Stimulated activated CD8-positive, alpha-beta memory T cell treated with anti-CD3 and anti-CD28 coated beads, Interleukin-2, amount 100 ng/mL, for 1 hour (primary cell): ENCODE measurements at places on chromosomes 3 and 15.

DNA sequence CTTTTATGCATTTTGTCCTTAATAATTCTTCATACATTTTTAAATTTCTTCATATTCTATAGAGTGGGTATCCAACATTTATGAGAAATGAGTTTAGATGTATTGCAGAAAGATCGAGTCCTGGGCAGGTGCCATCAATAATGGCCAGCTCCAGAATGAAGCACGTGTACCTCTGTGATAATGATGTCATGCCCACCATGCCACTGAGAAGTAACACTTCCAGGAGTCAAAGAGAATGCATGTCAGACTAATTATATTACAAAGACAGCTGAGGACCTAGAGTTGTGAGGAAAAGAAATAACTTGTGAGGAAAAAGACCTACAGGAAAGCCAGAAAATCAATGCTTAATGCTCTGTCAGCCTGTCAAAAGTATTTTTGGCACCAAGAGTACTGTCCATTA lies 157.4 kb upstream of the P2RY1 start:
- no peak for DNase-seq

- no peak for DNase-seq
Measured at GRCh38 chr15:27182561-27183110, 211.7 kb downstream of the GABRG3 start.

DNA sequence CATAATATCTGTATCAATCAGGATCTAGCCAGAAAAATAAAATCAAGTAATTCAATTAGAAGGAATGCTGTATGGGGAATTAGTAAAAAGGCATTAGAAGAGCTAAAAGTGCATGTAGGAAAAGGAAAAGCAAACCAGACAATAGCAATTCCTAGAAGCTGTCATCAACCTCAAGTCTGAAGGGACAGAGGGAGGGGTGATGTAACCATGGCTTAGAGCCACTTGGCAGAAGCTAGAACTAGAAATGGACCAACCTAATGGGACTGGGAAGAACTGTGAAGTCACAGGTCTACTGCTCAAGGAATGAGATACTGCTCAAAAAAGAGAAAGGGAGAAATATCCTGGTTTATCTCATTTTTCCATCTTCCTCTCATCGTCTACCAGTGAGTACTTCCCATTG lies 590.7 kb upstream of the SGO1 start:
- DNase-seq = no peak

- no peak for DNase-seq
Measured at GRCh38 chr3:72327008-72327407, 521.2 kb downstream of the SHQ1 start.

DNA sequence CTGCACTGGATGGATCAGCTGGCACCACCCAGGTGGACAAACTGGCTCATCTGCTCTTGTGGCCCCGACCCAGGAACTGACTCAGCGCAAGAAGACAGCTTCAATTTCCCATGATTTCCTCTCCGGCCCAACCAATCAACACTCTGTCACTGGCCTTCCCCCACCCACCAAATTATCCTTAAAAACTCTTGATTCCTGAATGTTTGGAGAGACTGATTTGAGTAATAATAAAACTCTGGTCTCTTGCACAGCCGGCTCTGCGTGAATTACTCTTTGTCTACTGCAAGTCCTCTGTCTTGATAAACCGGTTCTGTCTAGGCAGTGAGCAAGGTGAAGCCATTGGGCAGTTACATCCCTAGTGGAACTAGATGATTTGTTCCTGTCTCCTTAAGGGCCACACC lies 16.1 kb downstream of the BDH1 start:
- DNase-seq = no peak

GRCh38 chr15:71632576-71633195 lies 177.7 kb upstream of the NR2E3 start:
- no peak for DNase-seq

GRCh38 chr3:105755121-105755886 lies 113.5 kb downstream of the CBLB start:
- DNase-seq = no peak

GRCh38 chr3:12356996-12357395 lies 68.1 kb downstream of the PPARG start:
- DNase-seq = no peak

GRCh38 chr3:3705090-3705775 lies 94.0 kb upstream of the LRRN1 start:
- DNase-seq = no peak

- no peak for DNase-seq
Measured at GRCh38 chr3:117572786-117573185, 863.2 kb downstream of the TUSC7 start.

- no peak for DNase-seq
Measured at GRCh38 chr3:37444696-37445095, 270.3 kb upstream of the LRRFIP2 start.

- no peak for DNase-seq
Measured at GRCh38 chr3:87793337-87793877, 265.4 kb downstream of the CGGBP1 start.

GRCh38 chr3:11545186-11545851 lies 98.4 kb downstream of the VGLL4 start:
- no peak for DNase-seq

GRCh38 chr3:17138246-17139039 lies 253.7 kb downstream of the PLCL2 start:
- DNase-seq = no peak

DNA sequence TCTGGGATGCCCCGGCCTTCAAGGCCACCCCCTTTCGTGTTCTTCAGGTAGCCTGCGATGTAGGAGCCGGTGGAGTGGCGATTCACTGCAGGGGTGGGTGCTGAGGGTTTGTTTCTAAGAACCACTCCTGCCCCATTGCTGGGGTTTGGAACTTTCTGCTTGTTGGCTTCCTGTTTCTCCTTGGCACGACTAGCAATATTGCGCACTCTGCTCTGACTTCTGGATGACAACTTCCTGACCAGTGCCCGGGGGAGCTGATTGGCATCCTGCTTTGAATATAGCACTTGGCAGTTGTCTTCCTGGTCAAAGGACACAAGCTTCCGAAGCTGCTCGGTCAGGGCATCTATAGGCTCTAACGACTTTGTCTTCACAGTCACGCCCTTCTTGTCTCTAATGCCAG lies 187.6 kb upstream of the STRIT1 start:
- no peak for DNase-seq

DNA sequence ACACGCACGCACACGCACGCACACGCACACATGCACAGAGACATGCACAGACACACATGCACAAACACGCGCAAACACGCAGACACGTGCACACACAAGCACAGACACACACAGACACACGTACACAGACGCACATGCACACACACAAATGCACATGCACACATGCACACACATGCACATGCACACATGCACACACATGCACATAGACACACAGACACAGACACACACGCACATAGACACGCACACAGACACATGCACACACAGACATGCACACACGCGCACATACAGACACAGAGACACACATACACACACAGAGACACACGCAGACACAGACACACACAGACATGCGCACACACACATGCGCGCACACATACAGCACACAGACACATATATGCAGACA lies 26.4 kb upstream of the PIGZ start:
- no peak for DNase-seq

- DNase-seq = no peak
Measured at GRCh38 chr15:76514282-76514681, 177.7 kb downstream of the ISL2 start.

- DNase-seq = no peak
Measured at GRCh38 chr3:10437995-10438901, 67.1 kb downstream of the ATP2B2 start.

- no peak for DNase-seq
Measured at GRCh38 chr15:91253605-91254004, 153.5 kb downstream of the SV2B start.

DNA sequence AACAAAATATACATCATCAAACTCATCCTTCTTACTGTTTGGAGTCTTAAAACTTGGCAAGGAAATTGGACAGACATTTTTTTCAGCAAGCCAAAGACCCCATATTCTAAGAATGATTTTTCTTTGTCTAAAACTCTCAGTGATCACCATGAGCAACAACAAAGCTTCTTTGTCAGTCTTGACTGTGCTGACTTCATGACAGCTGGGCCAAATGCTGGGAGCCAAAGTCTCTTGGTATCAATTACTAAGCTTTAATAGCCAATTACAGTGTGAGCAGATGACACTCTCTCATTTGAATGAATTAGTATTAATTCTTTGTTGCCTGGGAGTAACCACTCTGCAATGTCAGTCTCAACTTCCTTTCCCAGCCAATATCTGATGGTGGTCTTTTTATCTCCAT lies 48.1 kb upstream of the GK5 start:
- no peak for DNase-seq

DNA sequence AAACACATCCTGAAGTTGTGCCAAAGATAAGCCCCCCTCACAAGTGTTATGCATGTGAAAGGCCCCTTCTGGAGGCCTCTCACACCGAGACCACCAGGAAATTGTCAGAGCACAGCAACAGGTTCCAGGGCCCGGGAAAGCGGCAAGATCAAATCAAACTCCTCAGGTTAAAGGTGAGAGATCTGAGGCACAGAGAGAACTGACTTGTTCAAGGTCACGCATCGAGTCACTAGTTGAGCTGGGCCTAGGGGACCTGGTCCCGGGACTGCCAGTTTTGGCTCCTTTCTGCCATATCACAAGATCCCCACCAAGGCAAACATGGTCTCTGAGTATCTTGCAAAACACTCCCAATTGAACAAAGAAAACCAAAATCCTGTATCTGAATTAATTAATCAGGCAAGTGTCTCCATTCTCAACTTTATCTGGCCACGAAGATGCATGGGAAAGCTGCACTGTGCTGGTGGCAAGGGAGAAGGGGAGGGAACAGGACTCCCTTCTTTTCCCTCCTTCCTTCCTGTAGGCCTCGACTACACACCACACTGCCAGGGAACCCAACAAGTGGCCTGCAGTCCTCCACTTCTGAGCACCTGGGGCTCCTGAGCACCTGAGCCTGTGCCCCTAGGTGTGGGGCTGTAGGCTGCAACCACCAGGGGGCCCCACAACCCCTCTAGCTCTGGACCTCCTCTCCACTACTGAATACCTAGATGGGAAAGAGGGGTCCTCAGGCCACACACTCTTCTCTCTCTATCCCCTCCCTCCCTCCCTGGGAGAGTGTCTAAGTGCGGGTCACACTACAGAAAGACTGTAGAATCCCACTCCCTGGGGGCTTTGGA lies 37.3 kb downstream of the ANP32A start:
- peak; percentile 20 for DNase-seq
